Effector memory CD8-positive, alpha-beta T cell (primary cell): ENCODE measurements at places on chromosomes 16 and 17.

DNA sequence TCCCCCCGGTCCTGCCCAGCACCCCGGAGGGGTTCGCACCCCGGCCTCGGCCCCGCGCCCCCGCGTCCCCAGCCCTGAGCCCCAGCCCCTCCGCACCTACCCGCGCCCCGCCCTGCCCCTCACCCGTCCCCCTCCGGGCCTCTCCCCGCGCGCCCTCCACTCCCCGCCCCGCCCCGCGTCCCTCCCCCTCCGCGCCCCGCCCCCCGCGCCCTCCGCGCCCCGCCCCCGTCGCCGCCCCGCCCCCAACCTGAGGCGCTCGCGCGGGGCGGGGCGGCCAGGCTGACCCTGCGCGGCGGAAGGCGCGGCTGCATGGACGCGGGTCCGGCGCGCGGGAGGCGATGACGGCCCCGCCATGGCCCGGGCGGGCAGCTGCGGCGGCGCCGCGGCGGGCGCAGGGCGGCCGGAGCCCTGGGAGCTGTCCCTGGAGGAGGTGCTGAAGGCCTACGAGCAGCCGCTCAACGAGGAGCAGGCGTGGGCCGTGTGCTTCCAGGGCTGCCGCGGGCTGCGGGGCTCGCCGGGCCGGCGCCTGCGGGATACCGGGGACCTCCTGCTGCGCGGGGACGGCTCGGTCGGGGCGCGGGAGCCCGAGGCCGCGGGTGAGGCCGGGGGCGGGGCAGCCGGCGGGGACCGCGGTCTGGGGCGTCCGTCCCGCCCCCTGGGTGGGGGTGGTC lies at the start of gene SPIRE2:
SPIRE2 (plus strand) TSS at position 277 of the 671 bp plus-strand sequence; CDS start at position 353, 76 bp downstream.
- DNase-seq: peak; percentile 71

DNA sequence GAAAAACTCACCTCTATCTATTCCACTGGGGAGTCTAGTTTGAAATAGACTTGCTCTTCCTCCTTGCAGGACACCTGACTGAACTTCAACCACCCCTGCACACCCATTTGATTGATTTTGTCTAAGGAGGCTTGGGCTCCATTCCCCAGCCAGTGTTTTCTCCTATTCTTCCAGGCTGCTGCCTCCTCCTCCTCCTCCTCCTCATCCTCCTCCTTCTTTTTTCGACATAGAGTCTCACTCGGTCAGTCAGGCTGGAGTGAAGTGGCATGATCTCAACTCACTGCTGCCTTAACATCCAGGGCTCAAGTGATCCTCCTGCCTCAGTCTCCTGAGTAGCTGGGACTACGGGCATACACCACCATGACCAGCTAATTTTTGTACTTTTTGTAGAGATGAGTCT lies 1.8 kb upstream of the DLX4 start:
- DNase-seq: no peak

DNA sequence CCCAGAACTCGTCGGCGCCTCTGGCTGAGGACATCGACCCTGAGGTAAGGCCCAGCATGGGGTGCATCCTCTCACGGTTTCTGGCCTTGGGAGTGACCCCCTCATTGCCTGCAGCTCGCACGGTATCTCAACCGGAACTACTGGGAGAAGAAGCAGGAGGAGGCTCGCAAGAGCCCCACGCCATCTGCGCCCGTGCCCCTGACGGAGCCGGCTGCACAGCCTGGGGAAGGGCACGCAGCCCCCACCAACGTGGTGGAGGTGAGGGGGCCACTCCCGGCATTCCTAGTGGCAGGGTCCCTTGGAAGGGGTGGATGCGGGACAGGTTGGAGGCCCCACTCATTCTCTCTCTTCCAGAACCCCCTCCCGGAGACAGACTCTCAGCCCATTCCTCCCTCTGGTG lies 8.4 kb upstream of the MRPL12 start:
- no peak for DNase-seq

DNA sequence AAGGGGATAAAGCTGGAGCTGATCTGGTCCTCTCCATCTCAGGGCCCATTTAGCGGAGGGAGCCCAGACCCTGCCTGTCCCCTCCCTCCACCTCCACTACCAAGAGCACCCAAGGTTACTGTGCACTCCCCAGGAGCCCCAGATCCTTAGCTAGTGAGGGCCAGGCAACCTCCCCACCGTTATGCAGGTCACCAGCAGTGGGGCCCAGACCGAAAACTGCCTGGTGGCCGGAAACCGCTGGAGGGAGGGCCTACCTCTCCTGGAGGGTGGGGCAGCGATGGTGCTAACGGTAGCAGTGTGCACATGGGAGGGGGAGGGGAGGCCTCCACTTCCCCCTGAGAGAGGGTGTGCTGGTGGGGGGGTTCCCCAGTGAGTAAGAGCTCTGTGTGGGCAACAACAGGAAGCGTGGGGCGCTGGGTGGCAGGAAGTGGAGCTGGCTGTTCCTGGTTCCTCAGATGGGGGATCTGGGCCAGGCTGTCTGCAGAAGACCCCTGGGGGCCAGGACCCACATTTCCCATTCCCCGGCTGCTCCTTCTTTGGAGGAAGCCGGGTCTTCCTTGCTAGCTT lies 4.4 kb downstream of the FMNL1 start:
- DNase-seq: peak; percentile 90

DNA sequence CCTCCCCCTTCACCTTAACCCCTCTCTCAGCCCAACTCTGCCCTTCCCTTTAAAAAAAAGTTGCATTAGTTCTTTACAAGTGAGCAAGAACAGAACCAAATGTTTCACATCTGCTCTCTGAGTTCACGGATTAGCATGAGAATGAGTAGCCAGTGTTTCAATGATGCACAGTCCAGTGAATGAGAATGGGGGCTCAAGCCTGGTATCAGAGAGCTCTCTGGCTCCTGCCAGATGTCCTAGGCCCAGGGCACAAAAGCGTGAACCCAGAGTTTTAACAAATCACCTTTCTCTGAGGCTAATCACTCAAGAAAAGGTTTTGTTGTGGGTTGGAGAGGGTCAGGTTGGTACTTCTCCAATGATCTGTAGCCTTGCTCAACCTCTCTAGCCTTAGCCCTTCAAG lies 41.5 kb upstream of the HS3ST3A1 start:
- DNase-seq: no peak
